D721Med (cell line): ENCODE measurements at places on chromosomes 16 and 17.
A peak's percentile ranks its signal among the peaks of the same experiment; 100 is the strongest.

GRCh38 chr16:83692224-83692623 is 115.6 kb upstream of the HSBP1 start:
- DNase-seq = no peak

DNA sequence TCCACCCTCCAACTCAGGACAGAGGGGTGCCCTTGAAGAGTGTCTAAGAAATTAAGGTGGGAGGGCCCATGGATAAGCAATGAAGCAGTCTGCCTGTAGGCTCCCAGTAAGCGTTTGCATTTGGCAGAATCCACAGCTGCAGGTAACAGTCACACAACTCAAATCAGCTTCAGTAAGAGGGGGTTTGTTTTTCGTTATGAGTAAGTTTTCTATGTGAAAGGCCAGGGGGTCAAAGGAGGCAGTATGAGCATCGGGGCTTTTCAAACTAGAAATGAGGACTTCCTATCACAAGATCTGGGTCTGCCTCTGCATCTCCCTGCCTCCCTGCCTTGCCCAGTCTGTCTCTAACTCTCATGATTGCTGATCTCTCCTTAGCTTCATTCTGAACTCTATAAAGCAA is 128.1 kb upstream of the CCL2 start:
- DNase-seq = no peak

DNA sequence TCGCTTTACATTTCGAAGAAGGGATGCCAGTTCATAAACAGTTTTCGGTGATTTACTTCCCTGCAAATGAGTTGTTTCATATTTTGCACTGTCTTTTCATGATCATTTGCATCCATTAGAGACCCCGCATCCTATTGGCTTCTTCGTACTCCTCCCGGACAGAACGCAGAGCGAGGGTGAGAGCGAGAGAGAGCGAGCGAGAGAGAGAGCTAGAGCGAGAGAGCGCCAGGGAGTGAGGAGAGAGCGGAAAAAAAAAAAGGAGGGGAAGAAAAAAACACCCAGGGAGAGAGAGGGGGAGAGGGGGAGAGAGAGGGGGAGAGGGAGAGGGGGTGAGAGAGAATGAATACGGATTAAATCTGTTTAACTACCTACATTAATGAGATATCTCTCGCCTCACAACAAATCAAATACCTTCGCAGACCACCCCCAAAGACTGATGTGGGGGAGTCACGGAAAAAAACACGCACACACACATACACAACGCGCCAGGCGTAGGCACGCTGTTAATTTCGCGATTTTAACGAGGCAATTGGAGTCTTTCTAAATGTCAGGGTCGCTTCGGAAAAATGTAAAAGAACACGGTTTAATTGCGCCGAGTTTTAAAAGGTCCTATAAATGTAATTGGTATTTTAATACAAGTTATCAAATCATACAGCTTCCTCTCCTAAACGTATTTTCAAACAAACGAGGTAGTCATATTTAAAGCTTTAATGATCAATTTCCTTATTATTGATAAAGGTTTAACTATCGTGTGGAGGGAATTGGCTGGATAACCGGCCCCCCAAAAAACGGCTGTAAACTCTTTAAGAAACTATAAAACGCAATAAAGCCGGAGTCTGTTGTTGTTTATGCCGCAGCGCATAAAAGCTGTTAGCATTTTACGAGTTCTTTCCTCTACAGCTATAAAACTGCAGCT is at the start of gene HOXB8:
Gene HOXB8 (minus strand): TSS at position 246 of the 916 bp plus-strand sequence. CDS start 588 bp downstream, outside the sequence.
- no peak for DNase-seq

DNA sequence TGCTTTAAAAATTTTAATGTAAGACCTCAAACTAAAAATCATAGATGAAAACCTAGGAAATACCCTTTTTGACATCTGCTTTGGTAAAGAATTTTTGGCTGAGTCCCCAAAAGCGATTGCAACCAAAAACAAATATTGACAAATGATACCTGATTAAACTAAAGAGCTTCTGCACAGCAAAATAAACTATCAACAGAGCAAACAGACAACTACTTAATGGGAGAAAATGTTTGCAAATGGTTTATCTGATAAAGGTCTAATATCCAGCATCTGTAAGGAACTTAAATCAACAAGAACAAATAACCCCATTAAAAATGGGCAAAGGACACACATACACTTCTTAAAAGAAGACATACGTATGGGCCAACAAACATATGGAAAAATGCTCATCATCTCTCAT is 242.5 kb downstream of the BCAS3 start:
- DNase-seq = no peak

GRCh38 chr17:40303009-40303657 is 5.8 kb upstream of the RARA start:
- DNase-seq = no peak

- DNase-seq = no peak
These were observed 41.3 kb upstream of the ACSF3 start for GRCh38 chr16:89052191-89052889.

DNA sequence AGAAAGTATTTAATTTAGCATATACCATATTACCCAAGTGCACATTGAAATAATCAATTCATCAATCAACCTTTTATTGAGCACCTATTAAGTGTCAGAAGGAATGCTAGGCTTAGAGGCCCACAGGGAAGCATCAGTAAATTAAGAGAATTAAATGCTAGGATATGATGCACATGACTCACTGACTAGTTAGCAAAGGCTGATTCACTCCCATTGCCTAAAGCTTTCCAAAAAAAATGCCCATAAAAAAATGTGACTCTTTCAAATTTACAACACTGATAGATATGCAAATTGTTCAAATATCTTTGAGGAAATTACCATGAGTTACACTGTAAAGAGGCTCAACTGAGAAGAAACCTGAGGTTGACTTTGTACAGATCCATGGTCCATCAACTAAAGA is 883.3 kb downstream of the CDH11 start:
- no peak for DNase-seq

- no peak for DNase-seq
These were observed 41.8 kb upstream of the AMZ2 start for GRCh38 chr17:68205808-68206720.

DNA sequence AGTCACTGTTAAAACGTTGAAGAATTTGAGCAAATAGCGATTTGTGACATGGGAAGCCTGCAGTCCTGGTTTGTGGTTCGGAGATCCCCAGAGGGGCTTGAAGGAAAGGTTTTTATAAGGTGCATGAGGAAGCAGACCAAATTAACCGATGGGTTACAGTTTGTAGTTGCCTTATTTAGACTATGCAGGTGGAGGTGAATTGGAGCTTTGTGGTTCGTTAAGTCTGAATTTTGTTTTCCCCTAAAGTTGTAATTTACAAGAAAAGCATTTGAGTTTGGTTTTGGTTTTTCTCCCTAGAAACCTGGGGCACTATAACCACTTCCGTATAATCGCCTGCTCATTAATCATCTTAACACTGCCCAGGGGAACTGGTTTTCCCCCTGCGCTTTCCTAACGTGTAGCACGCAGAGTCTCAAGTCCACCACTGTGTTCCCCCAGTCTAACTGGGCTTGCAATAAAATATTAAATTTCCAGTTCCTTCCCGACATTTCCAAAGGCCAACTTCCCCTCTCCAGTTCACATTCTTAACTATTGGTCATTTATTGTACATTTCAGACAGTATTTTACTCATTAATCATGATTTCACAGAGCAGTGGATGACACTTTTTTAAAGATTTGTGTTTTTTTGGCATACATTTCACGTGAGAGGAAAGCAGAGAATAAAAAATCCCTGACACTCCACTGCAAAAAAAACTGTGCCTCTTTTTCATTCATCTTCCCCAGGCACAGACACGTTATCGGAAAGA is 932 bp downstream of the ZNF267 start:
- peak; percentile 32 for DNase-seq

- DNase-seq = no peak
These were observed 46.5 kb downstream of the ATP2C2 start for GRCh38 chr16:84414789-84415326.

DNA sequence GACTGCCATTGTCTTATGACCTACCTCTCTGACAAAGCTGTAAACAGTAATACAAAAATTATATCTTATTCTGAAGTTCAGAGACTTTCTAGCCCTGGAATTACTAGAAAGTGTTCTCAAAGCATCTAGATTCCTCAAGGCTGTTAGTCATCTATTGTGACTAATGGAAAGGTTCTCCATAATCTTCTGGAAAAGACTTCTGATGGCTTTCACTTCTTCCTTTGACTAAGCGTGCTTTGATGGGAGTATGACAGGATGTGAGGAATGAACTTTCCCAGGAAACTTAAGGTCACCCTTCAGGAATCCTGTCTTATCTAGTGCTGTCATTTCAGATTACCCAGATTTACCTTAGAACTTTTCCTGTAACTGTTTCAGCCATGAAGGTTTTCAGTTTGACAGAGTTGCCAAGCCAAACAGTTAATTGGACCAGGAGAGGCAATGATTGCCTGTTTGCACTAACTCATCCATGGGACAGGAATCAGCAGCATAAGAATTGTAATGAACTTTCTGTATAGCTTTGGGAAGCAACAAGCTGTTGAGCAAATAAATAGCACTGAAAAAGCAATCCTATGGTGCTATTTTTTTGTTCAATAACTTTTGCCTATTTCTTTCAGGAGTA is 43.5 kb downstream of the AP2B1 start:
- no peak for DNase-seq

GRCh38 chr17:81200695-81201580 is 21.8 kb downstream of the CEP131 start:
- no peak for DNase-seq

- no peak for DNase-seq
These were observed 1.0 kb downstream of the BAHCC1 start for GRCh38 chr17:81396278-81396721.

GRCh38 chr17:74220946-74221818 is 7.8 kb downstream of the TTYH2 start:
- no peak for DNase-seq

GRCh38 chr16:69839240-69839688 is 77.1 kb downstream of the WWP2 start:
- no peak for DNase-seq

GRCh38 chr17:29154516-29155226 is 25.5 kb downstream of the MYO18A start:
- DNase-seq = no peak

- no peak for DNase-seq
These were observed 3.8 kb downstream of the ERCC4 start for GRCh38 chr16:13923703-13924298.

DNA sequence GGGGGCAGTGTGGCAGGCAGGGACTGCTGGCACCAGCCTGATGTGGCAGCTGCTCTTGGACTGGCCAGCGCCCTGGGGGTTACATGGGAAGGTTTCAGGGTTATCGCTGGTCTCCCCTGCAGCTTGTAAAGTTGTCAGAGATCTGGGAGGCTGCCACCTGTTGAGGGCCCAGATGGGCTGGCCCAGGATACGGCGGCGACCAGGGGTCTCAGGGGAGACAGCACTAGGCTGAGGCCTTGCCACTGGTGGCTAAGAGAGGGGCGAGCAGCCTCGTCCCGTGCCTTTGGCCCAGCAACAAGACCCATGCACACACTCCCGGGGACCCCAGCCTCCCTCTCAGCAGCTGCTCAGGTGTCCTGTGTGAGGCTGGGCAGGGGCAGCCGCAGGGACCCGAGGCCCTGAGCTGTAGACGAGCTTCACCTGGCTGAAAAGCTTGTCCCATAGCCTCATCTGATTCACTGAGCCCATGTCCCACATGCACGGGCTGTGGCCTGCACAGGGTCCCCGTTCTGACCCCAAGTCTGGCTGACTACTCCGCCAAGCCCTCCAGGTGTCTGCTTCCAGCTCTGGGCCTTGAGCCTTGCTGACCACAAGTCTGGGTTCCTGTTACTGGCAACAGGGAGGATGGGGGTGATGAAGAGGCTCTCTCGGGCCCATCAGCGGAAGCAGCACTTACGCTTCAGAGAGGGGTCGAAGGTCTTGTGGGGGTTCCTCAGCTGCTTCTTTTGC is 6.2 kb downstream of the DUS1L start:
- DNase-seq = no peak

GRCh38 chr16:62829084-62829483 is 792.8 kb upstream of the CDH8 start:
- no peak for DNase-seq

GRCh38 chr16:7910116-7910515 is 577.5 kb downstream of the RBFOX1 start:
- no peak for DNase-seq

GRCh38 chr16:51146256-51146924 is 4.7 kb downstream of the SALL1 start:
- no peak for DNase-seq

DNA sequence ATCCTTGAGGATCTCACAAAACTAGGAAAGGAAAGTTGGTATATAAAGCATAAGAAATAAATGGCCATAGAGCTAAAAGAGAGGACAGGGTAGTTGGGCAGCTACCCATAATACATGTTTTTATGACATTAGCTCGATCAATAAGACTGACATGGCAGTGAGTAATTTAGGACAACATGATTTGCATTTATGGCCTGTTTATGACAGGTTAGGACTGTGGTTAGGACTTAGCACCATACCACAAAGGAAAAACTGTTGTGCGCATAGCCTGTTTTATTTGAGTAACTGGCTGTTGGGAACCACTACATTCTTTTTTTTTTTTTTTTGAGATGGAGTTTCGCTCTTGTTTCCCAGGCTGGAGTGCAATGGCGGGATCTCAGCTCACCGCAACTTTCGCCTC is 18.0 kb upstream of the TRIM37 start:
- DNase-seq = no peak

DNA sequence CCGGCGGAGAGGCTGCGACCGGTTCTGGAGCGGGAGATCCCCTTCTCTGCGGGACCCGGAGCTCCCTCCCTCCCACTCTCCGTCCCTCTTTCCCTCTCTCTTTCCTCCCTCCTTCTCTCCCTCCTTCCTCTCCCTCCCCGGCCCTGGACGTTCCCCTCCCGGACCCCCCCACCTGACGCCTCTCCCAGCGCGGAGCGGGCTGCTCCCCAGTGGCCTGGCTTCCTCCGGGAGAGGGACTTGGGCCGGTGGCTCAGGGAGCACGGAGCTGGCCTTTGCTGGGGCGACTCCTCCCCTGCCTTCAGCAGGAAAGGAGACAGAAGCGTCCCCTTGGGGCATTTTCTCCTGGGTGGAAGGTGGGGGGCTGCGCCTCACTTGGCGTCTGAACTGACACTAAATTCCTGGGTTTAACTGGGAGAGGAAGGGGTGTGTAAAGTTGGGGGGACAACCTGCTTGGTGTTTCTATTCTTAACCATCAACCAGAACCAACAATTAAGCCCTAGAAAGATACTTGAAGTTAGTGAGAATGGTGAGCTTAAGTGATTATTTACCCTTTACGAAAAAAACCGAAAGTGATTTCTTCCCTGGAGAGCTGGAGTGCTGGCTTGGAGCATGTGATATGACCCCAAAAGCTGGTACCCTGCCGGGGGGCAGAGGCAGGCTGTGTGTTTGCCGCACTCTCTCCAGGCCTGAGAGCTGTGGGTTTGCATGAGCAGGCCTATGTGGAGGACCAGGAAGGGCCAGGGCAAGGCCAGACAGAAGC is 775 bp downstream of the SPIRE2 start:
- no peak for DNase-seq
